AG10803 (cell line): ENCODE measurements at places on chromosomes 3 and 15.

DNA sequence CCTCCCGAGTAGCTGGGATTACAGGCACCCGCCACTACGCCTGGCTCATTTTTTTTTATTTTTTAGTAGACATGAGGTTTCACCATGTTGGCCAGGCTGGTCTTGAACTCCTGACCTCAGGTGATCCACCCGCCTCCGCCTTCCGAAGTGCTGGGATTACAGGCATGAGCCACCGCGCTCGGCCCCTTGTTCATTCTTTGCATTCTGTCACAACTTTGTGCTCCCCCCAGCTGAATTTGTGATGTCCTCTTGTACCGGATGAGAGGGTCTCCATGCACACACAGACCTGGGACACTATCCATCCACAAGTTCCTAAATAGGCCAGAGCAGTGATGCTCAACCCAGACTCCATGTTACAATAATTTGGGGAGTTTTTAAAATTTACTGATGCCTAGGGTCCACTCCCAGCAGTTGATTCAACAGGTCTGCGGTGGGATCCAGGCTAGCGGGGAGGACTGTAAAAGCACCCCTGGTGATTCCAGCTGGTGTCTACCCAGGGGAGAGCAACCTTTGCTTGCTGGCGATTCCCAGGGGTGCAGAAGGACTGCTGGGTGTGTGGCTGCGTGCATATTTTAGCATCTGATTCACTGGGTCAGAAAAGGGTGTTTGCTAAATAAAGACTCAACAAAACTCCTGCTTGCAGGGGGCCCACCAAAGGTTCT, 1.0 kb downstream of the RASSF1 start:
- DNase-seq, result peak; percentile 70

DNA sequence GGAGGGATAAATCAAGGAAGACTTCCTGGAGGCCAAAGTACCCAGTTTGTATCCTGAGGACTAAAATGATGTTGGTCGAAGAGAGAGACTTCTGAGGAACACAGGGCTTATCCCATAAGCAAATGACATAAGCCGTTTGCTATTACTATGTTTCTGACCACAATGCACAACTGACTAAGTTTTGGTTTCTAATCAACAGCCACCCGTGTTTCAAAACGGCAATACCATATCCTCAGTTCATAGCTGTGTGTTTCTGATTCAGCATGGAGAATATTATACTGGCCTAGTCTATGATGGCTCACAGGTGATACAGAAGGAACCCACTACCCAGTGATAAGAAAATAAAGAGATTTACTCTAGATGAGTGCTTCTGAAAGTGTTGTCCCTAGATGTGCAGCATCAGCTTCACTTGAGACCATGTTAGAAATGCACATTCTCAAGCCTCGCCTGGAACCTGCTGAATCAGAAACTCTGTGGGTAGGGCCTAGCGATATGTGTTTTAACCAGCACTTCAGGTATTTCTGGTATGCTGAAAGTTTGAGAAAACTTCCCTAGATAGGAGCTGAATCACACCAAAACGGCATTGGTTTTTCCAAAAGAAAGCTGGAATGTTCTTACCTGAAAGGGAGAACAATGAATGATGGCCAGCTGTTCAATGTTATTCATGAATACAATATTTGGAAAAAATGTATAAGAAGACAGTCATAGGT, 639.7 kb upstream of the NR2F2 start:
- DNase-seq, result no peak

DNA sequence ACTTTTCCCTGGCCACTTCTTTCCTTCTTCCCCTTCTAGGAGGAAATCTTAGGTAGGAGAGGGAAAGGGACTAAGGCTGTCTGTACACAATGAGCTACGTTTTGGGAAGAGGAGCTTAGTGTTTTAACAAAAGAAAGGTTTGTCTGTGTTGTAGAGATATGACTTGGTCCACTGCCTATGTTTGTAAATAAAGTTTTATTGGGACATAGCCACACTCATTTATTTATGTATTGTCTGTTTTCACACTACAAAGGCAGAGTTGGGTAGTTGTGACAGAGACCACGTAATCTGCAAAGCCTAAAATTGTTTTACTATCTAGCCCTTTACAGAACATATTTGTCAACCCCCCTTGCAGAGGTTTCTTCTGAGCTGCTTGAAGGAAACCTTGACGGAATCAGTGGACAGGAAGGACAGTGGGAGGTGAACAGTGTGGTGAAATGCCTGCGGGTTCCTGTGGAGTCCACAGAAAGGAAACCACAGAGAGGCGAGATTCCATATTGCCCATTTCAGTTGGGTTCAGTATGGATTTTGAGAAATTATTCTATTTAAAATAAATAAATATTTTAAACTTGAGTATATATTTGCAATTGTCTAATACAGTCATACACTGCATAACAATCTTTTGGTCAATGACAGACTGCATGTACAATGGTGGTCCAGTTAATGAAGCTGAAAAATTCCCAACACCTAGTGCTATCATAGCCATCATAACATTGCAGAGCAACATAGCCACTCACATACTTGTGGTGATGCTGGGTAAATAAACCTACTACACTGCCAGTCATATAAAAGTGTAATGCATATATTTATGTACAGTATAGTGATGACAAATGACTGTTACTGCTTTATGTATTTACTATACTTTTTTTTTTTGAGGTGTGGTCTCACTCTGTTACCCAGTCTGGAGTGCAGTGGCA, 157.9 kb upstream of the NUDT16 start:
- DNase-seq, result no peak

DNA sequence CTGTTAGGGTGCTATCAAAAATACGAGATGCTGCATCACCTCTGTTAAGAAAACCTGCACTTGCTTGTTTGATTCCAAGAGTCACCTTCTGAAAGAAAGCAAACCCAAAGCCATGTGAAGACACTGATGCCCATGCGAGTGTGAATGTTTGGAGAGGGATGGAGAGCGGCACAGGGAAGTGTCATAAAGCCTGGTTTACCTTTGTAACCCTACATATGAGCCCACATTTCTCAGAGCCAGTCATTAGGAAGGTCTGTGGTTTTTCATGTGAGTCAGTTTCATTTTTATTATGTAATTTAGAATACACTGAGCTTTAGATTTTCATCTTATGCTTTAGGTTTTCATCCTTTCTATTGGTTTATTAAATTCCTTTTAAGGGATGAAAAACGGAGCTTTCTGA, 896.8 kb downstream of the ROBO1 start:
- DNase-seq, result no peak

DNA sequence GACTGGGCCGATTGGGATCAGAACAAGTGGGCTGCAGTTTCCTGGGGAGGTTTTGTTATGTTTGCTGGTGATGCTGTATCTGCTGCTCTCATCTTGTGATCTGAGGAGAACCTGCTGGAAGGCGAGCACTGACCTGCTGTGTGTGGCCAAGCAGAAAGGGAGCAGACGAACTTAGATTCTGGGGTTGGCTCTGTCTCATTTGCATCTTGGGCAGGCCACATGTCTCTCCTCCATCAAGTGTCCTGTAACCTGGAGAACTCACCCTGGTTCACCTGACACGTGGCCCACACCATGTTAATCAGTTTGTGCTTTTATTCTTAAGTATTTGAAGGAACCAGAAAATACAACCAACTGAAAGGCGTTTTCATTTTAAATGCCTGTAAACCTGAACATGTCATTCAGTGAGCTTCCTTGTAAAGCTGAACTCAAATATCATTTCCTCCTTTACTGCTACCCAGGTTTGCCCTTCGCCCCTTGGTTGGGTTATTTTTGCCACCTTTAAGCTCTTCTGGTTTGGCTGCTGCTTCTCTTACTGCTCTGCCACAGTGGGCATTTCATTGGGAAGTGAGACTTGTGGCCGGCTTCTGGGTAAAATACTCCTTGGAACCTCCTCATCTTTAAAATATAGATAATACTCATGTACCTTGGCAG, 33.5 kb upstream of the TRAK1 start:
- no peak for DNase-seq

- no peak for DNase-seq
These were observed 82.0 kb downstream of the HHLA2 start for GRCh38 chr3:108378153-108378951.

GRCh38 chr15:57285386-57285785, 90.9 kb upstream of the CGNL1 start:
- DNase-seq, result no peak
